ENCODE measurements at places on chromosomes 7 and 10.

DNA sequence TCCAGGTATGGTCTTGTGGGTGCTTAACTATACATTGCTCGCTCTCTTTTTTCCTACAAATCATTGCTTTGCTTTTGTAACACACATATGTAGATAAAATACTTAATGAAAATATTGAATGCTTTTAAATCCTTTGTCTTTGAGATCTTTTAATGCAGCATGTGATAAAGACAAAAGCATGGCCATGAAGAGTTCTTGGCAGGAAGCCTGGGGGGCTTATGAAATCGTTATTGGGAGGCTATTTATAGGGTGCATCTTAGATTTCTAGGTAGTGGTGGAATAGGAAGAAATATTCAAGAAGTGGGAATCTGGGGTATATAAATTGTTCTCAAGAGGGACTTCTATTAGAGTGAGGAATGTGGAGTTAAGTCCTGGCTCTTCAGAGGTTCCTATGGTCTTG is 21.9 kb downstream of the UBE2D1 start:
- no peak for DNase-seq
- H3K27ac ChIP-seq, result no peak overlapping the region
- no peaks in the 10 kb centered on the region for H3K4me1 ChIP-seq
- H3K36me3 ChIP-seq, result no peaks in the 10 kb centered on the region
- H3K4me3 ChIP-seq, result no peak overlapping the region

GRCh38 chr10:60604342-60604741 is 173.9 kb upstream of the CDK1 start:
- no peaks in the 10 kb centered on the region for H3K4me1 ChIP-seq
- no peak overlapping the region for H3K4me3 ChIP-seq
- DNase-seq, result no peak

- H3K36me3 ChIP-seq, result no peaks in the 10 kb centered on the region
- no peak overlapping the region for H3K4me3 ChIP-seq
- peaks cover 12% of the 10 kb centered on the region for H3K4me1 ChIP-seq
- H3K27me3 ChIP-seq, result no peaks in the 10 kb centered on the region
Observed at GRCh38 chr7:103134836-103135554, 13.9 kb downstream of the NAPEPLD start.

GRCh38 chr10:100081075-100082001 is at the start of gene CPN1:
CPN1 (minus strand) TSS chr10:100081869; CDS start chr10:100081625, 244 bp downstream.
- no peak within 1 kb of the TSS for H3K27ac ChIP-seq
- no peaks in the 10 kb centered on the region for H3K4me1 ChIP-seq
- no peaks in the 10 kb centered on the region for H3K36me3 ChIP-seq

- DNase-seq, result no peak
- H3K27me3 ChIP-seq, result no peaks in the 10 kb centered on the region
- H3K4me3 ChIP-seq, result no peak overlapping the region
- no peak overlapping the region for H3K27ac ChIP-seq
Observed at GRCh38 chr10:71905164-71905563, 54.1 kb upstream of the PSAP start.

- DNase-seq, result no peak
- H3K36me3 ChIP-seq, result no peaks in the 10 kb centered on the region
- H3K4me3 ChIP-seq, result no peak overlapping the region
- H3K4me1 ChIP-seq, result no peaks in the 10 kb centered on the region
Observed at GRCh38 chr7:157056957-157057902, 46.8 kb upstream of the MNX1 start.

DNA sequence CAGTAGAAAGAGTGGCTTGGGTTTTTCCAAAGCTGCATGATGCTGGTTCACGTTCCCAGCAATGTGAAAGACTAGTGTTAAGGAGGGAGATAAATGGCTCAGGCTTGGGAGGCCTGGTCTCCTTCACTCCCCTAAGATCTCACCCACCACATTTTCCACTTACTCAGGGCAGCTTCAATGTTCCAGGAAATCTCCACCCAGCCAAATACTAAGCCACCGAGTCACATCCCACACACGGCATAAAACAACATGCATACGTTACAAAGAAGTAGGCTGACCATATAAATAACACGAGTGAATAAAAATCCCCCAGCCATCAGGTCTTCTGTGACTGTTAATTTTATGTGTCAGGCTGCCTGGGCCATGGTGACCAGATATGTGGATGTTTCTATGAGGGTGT is 303.5 kb downstream of the SFMBT2 start:
- no peak overlapping the region for H3K4me3 ChIP-seq
- no peak overlapping the region for H3K27ac ChIP-seq
- H3K27me3 ChIP-seq, result no peaks in the 10 kb centered on the region
- H3K36me3 ChIP-seq, result no peaks in the 10 kb centered on the region
- H3K4me1 ChIP-seq, result no peaks in the 10 kb centered on the region

DNA sequence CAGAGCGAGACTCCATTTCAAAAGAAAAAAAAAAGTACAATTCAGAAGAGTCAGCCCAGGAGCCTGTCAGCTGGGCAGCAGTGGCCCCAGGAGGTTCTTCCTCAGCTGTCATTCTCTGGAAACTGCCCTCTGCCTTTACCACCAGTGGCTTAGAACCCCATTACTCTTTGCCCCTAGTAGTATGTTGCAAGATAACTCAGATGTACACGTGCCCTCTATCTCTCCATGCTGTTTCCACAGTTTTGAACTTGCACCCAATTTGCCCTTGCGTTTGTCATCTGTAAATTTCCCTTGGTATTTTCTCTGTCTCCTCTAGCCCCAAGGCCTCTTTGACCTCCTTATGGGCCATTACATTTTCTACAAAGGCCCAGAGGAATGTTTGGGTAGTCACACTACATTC is 56.7 kb upstream of the PRKAR2B start:
- no peak for DNase-seq
- no peak overlapping the region for H3K4me3 ChIP-seq
- H3K27me3 ChIP-seq, result no peaks in the 10 kb centered on the region
- H3K4me1 ChIP-seq, result no peaks in the 10 kb centered on the region

- H3K4me1 ChIP-seq, result peaks cover 35% of the 10 kb centered on the region
- H3K27ac ChIP-seq, result peak within 1 kb of the TSS; percentile 81
Observed at GRCh38 chr7:129952653-129953560, at the start of gene UBE2H. UBE2H (minus strand) TSS chr7:129952960; CDS start chr7:129952555, 405 bp downstream.

- H3K4me1 ChIP-seq, result no peaks in the 10 kb centered on the region
- no peaks in the 10 kb centered on the region for H3K27me3 ChIP-seq
- no peak overlapping the region for H3K4me3 ChIP-seq
- no peak for DNase-seq
- H3K27ac ChIP-seq, result no peak overlapping the region
- no peaks in the 10 kb centered on the region for H3K36me3 ChIP-seq
Observed at GRCh38 chr10:27792216-27792615, 46.6 kb upstream of the MKX start.

DNA sequence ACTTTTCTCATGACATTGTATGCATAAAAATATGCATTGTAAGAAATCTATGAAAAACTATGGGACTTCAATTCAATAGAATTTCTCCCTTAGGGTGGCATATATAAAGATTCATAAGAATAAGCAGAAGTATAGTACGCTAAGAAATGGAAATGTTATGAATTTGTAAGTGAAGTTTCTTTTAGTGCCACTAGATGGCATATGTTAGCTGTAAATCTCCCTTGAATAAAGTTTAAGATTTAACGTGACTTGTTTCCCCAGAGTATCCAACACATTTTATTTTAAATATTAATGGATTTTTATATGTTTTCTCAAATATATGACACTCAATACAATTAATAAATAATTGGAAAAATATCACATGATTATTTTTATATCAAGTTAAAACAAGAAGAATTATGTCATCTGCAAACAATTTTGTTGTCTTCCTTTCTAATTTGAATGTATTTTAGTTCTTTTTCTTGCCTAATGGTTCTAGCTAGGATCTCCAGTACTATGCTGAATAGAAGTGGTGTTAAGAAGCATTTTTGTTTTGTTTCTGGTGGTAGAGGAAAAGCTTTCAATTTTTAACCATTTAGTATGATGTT is 287.2 kb downstream of the HGF start:
- no peak overlapping the region for H3K4me3 ChIP-seq
- no peaks in the 10 kb centered on the region for H3K27me3 ChIP-seq
- H3K4me1 ChIP-seq, result no peaks in the 10 kb centered on the region
- no peaks in the 10 kb centered on the region for H3K36me3 ChIP-seq

- H3K27ac ChIP-seq, result no peak overlapping the region
- H3K36me3 ChIP-seq, result peaks cover 20% of the 10 kb centered on the region
- H3K4me1 ChIP-seq, result no peaks in the 10 kb centered on the region
Observed at GRCh38 chr10:104033966-104034365, 51.7 kb downstream of the COL17A1 start.

DNA sequence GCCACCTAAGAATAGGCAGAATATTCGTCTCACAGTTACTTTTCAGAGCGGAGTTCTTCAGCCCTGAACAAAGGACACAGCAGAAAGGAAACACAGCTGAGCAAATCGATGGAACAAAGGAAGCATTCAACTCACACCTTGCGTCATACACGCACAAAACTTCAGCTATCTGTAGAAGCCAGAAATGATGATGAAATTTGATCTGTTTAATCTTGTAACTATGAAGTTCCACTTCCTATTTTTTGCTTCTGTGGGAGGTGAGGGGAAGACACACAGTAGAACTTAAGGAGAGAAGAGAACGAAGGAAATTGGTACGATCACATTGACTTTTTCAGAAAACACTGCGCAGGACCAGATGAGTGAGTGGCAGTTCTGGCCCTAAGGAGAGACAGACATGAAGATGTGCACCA is 26.2 kb downstream of the FAM171A1 start:
- no peak overlapping the region for H3K4me3 ChIP-seq
- no peaks in the 10 kb centered on the region for H3K36me3 ChIP-seq
- no peaks in the 10 kb centered on the region for H3K4me1 ChIP-seq
- no peak for DNase-seq

- H3K27me3 ChIP-seq, result peaks cover 13% of the 10 kb centered on the region
- no peak for DNase-seq
- no peak overlapping the region for H3K27ac ChIP-seq
- no peaks in the 10 kb centered on the region for H3K4me1 ChIP-seq
- no peaks in the 10 kb centered on the region for H3K36me3 ChIP-seq
- no peak overlapping the region for H3K4me3 ChIP-seq
Observed at GRCh38 chr7:30694218-30694745, 12.0 kb upstream of the CRHR2 start.

- H3K4me1 ChIP-seq, result no peaks in the 10 kb centered on the region
- H3K27me3 ChIP-seq, result no peaks in the 10 kb centered on the region
- no peak overlapping the region for H3K27ac ChIP-seq
- no peak for DNase-seq
Observed at GRCh38 chr10:131854579-131855335, 46.1 kb upstream of the PPP2R2D start.

GRCh38 chr10:22609251-22609650 is 105.1 kb downstream of the PIP4K2A start:
- no peaks in the 10 kb centered on the region for H3K27me3 ChIP-seq
- no peak overlapping the region for H3K4me3 ChIP-seq
- H3K27ac ChIP-seq, result no peak overlapping the region
- peaks cover 15% of the 10 kb centered on the region for H3K36me3 ChIP-seq

GRCh38 chr7:82091126-82091684 is 321.4 kb upstream of the HGF start:
- no peaks in the 10 kb centered on the region for H3K4me1 ChIP-seq
- no peak overlapping the region for H3K4me3 ChIP-seq
- H3K27ac ChIP-seq, result no peak overlapping the region
- no peak for DNase-seq
- H3K36me3 ChIP-seq, result no peaks in the 10 kb centered on the region

DNA sequence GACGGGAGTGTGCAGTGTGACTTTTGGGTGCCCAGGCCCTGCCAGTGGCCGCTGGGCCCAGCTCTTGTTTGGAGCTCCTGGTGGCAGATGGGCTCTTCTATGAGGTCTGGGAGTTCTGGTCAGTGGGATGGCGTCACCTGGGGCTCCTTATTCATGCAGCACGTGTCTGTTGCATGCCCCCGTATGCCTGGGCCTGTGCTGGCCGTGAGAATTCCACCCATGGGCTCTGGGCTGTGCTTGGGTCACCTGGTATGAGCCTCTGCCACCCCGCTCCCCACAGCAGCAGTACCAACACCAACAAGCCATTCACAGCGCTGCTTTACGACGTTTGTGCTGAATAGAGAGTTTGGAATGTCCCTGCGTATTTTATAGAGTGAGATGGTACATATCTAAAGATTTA is 27.1 kb downstream of the INPP5A start:
- H3K4me1 ChIP-seq, result no peaks in the 10 kb centered on the region
- H3K27ac ChIP-seq, result no peak overlapping the region
- H3K36me3 ChIP-seq, result no peaks in the 10 kb centered on the region
- H3K27me3 ChIP-seq, result no peaks in the 10 kb centered on the region
- DNase-seq, result no peak

- DNase-seq, result no peak
- H3K27me3 ChIP-seq, result no peaks in the 10 kb centered on the region
- no peak overlapping the region for H3K27ac ChIP-seq
Observed at GRCh38 chr7:122770686-122771335, 68.1 kb upstream of the RNF148 start.

- H3K4me3 ChIP-seq, result no peak overlapping the region
- peak; percentile 6 for DNase-seq
- H3K4me1 ChIP-seq, result peaks cover 7% of the 10 kb centered on the region
- H3K27me3 ChIP-seq, result peaks cover 15% of the 10 kb centered on the region
- no peak overlapping the region for H3K27ac ChIP-seq
Observed at GRCh38 chr7:132738254-132738653, 162.0 kb upstream of the PLXNA4 start.

- no peak overlapping the region for H3K27ac ChIP-seq
- H3K4me3 ChIP-seq, result no peak overlapping the region
- no peaks in the 10 kb centered on the region for H3K27me3 ChIP-seq
- no peaks in the 10 kb centered on the region for H3K4me1 ChIP-seq
- DNase-seq, result no peak
Observed at GRCh38 chr10:71404503-71405295, 8.0 kb downstream of the CDH23 start.

DNA sequence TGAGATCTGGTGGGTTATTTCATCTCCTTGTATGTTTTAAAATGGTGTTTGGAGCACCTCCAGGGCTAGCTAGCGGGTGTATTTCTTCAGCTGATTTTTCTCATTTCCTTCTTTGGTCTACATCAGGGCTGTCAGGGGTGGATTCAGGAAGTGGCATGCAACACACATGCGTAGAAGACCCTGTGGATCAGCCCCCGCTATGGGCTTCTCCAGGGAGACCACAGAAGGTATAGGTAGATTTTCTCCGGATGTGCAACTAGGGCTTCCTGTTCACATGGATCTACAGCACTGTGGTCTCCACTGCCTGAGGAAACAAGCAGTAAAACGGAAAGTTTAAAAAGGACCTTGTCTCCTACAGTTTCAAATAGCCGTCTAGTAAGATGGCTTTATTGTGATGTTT is 10.4 kb downstream of the NUB1 start:
- no peaks in the 10 kb centered on the region for H3K27me3 ChIP-seq
- H3K4me1 ChIP-seq, result no peaks in the 10 kb centered on the region
- H3K4me3 ChIP-seq, result no peak overlapping the region

- no peaks in the 10 kb centered on the region for H3K36me3 ChIP-seq
- peaks cover 10% of the 10 kb centered on the region for H3K4me1 ChIP-seq
- no peak overlapping the region for H3K4me3 ChIP-seq
- peaks cover 17% of the 10 kb centered on the region for H3K27me3 ChIP-seq
Observed at GRCh38 chr10:77156406-77156879, 481.2 kb downstream of the KCNMA1 start.
